Neuronal stem cell (in vitro differentiated cells): ENCODE measurements at places on chromosomes 5 and 9.

DNA sequence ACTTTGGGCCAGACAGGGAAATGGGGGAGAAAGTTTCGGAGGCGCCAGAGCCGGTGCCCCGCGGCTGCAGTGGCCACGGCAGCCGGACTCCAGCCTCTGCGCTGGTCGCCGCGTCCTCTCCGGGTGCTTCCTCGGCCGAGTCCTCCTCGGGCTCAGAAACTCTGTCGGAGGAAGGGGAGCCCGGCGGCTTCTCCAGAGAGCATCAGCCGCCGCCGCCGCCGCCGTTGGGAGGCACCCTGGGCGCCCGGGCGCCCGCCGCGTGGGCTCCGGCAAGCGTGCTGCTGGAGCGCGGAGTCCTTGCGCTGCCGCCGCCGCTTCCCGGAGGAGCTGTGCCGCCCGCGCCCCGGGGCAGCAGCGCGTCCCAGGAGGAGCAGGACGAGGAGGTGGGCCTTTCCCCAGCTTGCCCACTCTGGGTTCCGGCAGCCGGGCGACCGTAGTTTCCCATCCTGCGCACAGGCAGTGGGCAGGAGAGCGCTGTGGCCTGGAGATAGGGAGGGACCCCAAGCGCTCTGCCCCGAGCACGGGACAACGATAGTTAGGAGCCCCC is 516 bp downstream of the MAST4 start:
- DNase-seq: peak; percentile 30

DNA sequence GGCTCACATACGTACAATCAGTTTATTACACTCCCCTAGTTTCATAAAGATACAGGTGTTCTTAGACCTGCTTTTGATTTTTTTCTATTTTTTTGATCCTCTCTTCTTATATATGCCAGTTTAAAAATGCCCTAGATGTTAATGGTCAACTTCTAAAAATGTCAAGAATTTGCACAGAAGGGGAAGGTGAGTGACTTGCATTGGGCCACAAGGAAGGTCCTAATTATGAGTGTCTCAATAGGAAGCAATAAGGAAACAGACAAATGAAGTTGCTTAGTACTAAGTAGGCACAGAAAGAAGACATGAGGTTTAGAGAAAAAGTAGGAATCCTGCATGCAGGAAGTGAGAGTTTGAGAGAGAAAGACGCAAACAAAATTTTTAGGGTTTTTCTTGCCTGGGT is 3.2 kb upstream of the CCDC171 start:
- DNase-seq: no peak

- DNase-seq: peak; percentile 46
Observed at GRCh38 chr9:128408963-128409431, 11.7 kb upstream of the CERCAM start.

GRCh38 chr5:78746021-78746770 is 97.6 kb upstream of the LHFPL2 start:
- no peak for DNase-seq

DNA sequence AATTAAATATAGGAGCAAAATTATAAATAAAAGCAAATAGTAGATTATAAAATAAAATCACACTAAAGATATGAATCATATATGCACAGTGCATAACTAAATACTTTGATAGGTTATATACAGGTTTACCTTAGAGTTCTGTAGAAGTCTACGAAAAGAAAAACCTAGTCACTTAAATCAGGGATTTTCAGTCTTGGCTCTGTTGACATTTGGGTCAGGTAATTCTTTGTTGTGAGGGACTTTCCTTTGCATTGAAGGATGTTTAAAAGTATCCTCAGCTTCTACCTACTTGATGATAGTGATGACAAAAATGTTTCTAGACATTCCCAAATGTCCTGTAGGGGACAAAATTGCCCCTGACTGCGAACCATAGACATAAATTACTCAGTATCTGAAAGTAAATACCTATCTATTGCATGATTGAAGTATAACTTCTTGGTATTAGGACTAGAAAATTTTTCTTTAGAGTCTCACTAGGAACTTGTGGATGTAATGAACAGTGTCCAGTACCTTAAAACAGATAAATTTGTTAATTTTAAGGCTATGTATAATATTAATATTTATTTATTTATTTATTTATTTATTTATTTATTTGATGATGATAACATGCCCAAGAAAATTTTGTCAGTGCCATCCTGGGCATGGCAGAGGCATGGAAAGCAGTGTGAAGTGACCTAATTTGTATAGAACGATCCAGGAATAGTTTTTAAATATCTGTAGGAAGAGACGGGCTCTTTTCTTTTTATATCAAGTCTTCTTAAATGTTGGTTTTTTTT is 44.0 kb upstream of the LRRC70 start:
- DNase-seq: no peak

- DNase-seq: no peak
Observed at GRCh38 chr9:109039539-109039938, 26.2 kb upstream of the CTNNAL1 start.

DNA sequence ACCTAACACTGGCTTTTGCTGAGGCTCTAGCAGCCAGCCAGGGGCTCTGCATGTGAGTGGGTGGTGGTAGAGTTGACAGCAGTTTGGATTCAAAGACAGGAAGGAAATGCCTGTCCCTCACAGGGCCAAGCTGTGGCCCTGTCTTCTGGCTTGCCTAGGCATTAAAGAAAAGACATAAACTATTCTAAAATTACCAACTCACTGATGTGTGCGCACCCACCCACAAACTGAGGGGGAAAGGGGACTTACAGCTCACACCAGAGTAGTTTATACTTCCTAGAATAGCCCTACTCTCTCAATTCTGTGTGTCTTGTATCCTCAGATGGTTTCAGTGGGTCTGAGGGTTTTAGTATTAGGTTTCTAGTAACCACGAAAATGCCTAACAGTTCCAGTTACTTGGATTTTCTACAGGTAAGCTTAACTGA is 18.3 kb upstream of the IL13 start:
- no peak for DNase-seq

DNA sequence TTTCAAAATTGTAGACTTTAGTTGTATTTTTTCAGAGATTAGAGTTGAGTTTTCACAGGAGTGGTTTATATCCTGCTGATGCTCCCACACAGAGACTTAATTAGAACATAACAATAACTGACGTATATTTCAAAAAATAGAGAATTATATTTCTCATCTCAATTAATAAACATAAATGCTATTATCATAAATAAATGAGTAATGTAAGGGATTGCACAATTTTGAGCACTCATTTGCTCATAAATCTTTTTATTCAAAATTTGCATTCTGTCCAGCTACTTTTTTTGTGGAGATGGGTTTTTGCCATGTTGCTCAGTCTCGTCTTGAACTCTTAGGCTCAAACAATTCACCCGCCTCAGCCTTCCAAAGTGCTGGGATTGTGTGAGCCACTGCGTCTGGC is 515.7 kb upstream of the RORB start:
- no peak for DNase-seq

DNA sequence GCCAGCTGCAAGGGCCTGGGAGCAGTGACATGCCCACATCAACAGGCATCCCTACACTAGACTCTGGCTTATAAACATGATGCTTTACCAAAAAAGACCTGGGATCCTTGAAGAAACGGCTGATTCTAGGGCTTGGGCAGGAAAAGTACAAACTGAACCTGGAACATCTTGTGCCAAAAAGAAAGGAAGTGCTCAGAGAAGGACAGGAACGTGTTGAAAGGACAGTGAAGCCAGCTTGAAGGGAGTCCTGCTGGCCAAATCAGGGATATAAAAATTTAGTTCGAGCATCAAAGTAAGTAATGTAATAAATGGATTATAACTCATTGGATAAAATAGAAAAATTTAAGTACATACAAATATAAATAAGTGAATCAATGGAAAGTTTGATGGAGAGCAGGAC is 58.1 kb downstream of the ALDH7A1 start:
- no peak for DNase-seq

DNA sequence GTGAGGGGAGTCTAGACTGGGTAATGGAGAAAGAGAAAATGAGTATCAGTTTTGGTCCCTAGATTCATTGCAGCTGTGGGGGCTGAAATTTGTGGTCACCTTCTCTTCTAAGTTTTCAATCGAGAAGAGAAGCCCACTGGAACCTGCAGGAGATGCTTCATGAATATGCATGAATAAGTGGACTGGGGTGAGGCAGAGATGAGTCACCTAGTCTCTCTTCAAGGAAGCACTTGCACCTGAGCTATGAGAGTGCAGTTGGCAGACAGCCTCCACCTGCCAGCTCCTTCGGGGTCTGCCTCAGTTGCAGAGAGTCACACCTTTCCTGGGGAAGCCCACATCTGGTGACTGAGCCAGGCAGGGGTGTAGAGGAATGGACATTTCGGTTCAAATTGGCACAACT is 69.1 kb downstream of the ZNF366 start:
- no peak for DNase-seq

DNA sequence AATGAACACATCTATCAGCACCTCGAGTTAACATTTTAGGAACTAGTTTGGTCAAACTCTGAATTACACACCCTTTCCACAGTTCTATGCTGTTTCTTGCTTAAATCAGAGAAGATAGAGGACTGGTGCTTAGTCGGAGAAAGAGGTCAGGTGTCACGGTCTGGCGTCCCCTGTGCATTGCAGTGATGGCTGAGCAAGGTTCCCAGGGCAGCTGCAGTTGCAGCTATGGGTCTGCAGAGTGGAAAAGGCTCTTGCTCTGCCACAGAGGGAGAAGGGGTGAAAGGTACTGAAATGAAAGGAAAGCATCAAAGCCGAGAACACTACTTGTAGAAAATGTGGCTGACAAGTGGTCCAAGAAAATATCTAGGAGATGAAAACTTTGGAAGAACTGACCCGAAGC is 25.2 kb upstream of the SH3RF2 start:
- DNase-seq: no peak

DNA sequence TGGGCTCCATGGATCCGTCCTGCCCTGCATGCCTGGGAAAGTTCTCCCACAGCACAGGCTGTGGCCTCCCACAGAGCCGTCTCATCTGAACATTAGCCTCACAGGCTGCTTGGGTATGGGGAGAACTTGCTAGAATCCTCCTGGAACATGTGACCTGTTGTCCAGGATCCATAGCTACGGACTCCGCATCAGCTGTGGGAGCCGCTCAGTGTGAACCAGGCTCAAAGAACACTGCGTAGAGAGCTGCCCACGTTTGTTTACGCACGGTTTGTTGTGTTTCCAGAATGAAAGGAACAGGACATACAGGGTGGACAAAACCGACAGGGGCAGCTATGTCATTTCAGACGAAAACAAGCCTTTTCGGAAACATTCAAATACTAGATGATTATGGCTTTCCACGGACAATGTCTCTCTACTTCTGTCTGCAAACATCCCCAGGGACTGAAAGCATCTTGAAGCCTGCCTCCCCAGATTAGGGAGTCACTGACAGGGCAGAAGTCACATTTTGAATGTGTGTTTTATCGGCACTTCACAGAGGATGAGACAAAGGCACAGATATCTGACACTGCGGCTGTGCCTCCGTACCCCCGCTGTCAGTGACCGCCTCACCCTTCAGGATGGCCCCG is 390.3 kb downstream of the GADD45G start:
- DNase-seq: no peak

DNA sequence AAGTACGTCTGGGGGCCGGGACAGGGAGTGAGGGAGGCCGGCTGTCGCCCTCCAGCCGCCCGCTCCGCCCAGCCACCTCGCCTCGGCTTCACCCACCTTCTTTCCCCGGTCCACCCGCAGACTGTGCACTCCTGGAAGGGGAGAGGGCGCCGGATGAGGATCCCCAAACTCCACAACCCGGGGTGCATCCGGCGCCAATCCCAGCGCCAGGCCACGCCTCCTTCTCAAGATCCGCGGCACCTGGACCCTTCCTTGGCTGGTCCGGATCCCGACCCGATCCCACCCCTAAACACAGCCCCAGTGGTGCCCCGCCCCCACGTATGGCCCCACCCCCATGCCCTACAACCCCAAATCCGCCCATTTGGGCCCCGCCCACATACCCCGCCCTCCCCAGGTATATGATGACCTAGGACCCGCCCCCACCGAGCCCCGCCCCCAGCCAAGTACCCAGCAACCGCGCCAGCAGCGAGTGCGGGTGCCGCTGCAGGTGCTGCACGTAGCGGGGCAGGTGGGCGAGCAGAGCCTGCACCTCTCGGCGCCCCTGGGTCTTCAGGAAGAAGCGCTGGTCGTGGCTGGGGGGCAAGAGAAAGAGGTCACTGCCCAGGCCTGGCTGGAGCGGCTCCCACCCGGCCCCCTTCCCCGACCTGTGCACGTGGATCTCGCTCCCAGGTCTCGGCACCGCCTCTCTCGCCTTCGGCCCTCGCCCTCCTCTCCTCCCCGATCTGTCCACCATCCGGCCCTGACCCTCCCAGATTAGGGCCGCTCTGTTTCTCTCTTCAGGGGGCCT is 3.2 kb downstream of the PIP5KL1 start:
- DNase-seq: no peak

DNA sequence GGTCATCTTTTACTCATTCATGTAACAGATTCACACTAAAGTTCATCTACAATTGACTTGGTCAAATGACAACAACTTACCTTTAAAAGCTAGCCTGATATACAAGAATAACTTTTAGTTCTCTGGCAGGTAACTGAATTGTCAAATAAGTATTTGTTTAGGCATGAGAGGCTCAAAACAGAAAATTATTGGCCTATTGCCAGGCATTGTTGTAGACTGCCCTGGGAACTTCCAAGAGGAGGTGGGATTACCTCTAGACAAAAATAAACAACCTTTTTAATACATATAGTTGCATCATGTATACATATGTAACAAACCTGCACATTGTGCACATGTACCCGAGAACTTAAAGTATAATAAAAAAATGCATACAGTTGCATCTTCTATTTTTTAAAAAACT is 18.2 kb upstream of the SLCO4C1 start:
- DNase-seq: no peak

DNA sequence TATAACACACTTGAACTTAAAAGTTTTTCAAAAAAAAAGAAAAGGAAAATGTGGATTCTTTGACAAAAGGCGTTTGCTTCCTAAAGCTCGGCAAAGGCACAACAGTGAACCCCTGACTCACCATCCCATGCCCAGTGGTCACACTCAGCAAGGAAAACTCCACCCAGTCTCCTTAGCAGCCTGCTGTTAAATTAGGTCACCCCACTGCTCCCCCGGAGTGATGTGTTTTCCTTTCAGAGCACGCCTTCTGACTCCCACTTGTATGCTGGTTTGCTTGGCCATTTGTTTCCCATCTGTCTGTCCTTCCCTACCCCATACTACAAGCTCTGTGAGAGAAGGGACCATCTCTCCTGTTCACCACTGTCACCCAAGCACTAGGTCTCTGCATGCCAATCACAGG is 23.8 kb downstream of the RETREG1 start:
- DNase-seq: no peak
